Activated naive CD8-positive, alpha-beta T cell treated with anti-CD3 and anti-CD28 coated beads for 36 hours (primary cell): ENCODE measurements at places on chromosomes 1 and 21.
A peak's percentile ranks its signal among the peaks of the same experiment; 100 is the strongest.

DNA sequence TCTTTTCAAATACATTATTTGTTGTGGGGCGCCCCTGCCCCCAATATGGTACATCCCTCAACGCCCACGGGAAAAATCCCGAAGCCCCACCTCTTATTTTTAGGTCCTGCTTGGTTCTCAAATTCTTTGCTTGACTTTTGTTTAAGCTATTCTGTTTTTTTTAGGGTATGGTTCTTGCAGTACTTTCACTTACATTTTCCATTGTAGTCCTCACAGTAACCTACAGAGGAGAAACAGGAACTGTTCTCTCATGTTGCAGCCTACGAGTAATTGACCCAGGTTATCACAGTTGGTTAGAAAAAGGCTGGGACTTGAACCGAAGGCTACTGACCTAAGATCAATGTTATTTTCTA is 697 bp upstream of the C21orf91 start:
- no peak for DNase-seq

- no peak for DNase-seq
Measured at GRCh38 chr1:41388510-41388909, 27.3 kb downstream of the FOXO6 start.

GRCh38 chr1:18682375-18682774 is 51.7 kb downstream of the PAX7 start:
- DNase-seq: no peak

DNA sequence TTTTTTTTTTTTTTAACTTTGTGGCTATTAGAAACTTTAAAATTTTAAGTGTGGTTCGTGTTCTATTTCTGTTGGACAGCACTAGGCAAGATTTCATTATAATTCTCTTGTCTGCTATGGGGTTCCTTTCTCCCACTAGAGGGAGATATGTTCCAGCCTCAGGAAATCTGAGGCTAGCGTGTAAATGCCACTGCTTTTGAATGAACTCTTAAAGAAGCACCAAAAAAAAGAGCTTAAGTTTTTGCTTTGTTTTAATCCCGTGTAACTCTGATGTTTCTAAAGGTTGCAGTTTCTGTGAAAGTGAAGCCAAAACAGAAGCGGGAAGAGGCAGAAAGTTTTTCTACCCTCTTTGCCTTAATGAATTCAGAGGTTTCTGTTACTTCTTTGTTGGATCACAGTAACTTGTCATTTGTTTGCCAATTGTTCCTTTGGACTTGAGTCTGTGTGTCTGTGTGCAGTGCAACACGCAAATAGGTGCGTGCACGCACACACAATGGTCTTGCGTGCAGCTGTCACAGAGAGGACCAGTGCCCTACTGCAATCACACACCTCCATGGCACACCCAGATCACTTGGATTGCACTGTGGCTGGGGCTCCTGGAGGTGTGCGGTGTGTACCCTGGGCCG is 32.3 kb downstream of the HHAT start:
- DNase-seq: no peak

- DNase-seq: no peak
Measured at GRCh38 chr1:165877940-165878556, 50.6 kb downstream of the UCK2 start.

DNA sequence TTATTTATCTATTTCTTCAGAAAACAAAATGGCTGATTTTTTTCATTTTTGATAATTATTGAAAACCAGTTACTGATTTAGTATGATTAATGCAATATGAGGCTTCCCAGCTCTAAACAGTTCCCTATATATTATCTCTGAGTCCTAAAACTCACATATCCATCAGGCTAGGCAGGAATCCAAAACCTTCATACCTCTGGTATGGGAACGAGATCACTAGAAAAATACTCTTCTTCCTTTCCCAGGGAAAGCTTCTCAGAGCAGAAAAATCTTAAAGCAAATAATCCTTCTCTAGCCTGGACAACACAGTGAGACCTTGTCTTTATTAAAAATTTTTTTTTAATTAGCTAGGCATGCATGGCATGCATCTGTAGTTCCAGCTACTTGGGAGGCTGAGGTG is 42.5 kb downstream of the KDM5B start:
- DNase-seq: no peak

GRCh38 chr1:39866767-39867166 is 16.5 kb downstream of the TRIT1 start:
- no peak for DNase-seq

GRCh38 chr1:150235294-150235851 is 539 bp downstream of the ANP32E start:
- DNase-seq: peak; percentile 52

- no peak for DNase-seq
Measured at GRCh38 chr1:172781513-172782140, 122.7 kb downstream of the FASLG start.

- no peak for DNase-seq
Measured at GRCh38 chr1:216034506-216034905, 388.7 kb downstream of the USH2A start.

- peak; percentile 35 for DNase-seq
Measured at GRCh38 chr1:111475701-111476100, 1.9 kb downstream of the C1orf162 start.

GRCh38 chr1:38132681-38133080 is 86.1 kb upstream of the POU3F1 start:
- DNase-seq: no peak

- no peak for DNase-seq
Measured at GRCh38 chr21:28431022-28431421, 561.7 kb downstream of the LTN1 start.

GRCh38 chr1:32474954-32475353 is 10.1 kb downstream of the ZBTB8B start:
- DNase-seq: no peak

GRCh38 chr1:3121401-3122210 is 52.6 kb downstream of the PRDM16 start:
- no peak for DNase-seq

DNA sequence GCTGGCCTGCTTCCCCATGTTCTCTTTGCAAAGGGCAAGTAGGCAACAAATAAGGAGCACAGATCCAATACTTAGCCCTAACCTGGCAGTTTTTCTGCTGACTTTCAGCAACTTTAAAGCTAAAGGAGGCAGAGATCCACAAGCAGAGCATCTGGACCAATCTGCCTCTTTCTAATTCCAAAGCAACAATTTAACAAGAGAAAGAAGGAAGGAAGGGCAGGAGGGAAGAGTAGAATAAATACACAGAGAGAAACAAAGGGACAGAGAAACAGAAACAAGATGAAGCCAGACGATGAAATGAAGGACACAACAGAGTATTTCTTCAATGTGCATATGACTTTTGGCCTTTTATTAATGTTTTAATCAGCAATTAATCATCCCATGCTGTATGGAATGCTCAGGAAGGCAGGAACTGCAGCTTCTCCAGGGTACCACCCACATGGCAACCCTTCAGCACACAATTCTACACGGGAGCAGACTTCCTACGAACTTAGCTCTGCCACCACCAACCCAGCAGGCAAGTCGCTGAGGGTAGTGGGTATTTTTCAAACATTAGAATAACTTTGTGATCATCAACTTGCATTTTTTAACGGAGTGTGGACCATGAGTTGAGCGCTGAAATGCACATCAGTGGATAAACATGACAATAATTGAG is 15.3 kb downstream of the CLCC1 start:
- DNase-seq: no peak
